ENCODE measurements at places on chromosomes 1 and 21. TPM values are rescaled to one million over a fixed set of nuclear protein-coding genes. Genes with fewer than 3 reads are reported as not detected.

- DNase-seq: no peak
Measured at GRCh38 chr1:156806512-156807440, 9.9 kb downstream of the SH2D2A start.

The CFHR1 gene
- polyA plus RNA-seq: 1.3 TPM

DNA sequence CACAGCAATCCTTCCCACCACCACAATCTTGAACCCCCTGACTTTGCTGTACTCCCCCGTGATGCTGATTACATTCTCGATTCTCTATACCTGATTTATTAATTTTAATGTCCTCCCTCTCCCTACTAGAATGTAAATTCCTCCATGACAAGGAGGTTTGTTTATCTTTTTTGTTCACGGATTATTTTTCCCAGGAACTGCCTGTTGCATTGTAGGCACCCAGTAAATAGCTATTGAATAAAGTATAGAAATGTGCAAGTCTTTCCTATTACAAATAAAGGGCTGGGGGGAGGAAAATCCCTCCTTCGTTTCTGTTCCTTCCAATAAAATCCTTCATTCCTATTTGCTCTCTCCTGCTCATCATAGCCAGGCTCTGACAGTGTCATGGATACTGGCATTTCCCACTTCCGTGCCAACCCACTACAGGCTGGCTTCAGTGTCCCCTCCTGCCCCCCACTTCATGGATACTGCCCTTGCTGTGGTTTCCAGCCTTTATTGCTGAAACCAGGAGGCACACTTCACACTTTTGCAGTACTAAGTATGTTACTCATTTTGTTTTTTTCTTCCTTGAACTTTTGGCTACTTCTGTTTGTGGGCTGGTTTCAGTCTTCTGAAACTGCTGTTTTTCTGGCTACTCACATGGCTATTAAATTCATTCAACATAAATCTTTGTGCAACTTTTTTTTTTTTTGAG lies 7.5 kb downstream of the KIF1B start:
- DNase-seq: no peak

GRCh38 chr1:184945678-184946412 lies 28.5 kb downstream of the NIBAN1 start:
- no peak for DNase-seq

GRCh38 chr1:208179263-208179816 lies 64.8 kb downstream of the PLXNA2 start:
- peak; percentile 72 for DNase-seq

The PLA2G2E gene
- not detected for polyA plus RNA-seq

- DNase-seq: no peak
Measured at GRCh38 chr1:30684259-30684658, 39.1 kb downstream of the MATN1 start.

The RUNX3 gene
- polyA plus RNA-seq: 1.9 TPM

DNA sequence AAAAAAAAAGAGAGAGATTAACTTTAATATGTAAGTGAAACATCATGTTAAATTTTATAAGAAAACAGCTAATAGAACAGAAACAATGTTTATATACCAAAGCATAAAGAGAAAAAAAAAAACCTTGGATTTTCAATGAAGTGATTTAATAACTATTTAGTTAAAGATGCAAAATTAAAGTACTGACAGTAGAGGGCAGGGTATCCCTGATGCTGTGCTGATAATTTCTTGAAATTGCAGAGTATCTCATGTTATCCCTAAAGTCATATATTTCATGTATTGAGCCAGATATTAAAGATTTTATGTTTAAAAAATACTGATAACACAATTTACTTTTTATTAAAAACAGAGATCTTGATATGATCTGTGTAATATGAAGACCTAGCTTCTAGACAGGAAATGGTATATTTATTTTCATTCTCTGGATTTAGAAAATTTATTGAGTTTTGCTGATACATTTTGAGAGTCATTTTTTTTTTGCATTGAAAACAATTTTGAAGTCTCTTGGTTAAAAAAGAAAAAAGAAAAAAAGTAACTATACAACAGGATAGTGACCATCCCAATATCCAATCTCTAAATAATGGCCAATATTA lies 273.2 kb downstream of the USP25 start:
- DNase-seq: no peak

GRCh38 chr1:161216945-161217712 lies 2.0 kb downstream of the FCER1G start:
- DNase-seq: no peak

DNA sequence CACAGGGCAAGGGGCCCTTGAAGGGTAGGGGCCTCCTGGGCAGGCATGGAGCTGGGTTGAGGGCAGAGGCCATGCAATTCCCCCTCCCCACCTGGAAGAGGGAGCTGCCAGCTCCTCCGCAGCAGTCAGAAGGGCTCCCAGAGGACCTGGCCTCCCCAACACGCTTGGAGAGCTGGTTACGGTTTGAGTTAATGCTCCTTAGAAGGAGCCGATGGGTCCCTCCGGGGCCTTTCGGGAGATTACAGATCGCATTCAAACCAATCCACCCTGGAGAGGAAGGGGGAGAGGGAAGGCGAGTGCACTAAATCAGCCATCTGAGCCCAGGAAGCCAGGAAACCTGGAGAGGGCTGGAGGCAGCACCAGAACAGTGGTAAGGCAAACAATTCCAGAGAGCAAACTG lies 106.3 kb upstream of the CSF3R start:
- DNase-seq: no peak

DNA sequence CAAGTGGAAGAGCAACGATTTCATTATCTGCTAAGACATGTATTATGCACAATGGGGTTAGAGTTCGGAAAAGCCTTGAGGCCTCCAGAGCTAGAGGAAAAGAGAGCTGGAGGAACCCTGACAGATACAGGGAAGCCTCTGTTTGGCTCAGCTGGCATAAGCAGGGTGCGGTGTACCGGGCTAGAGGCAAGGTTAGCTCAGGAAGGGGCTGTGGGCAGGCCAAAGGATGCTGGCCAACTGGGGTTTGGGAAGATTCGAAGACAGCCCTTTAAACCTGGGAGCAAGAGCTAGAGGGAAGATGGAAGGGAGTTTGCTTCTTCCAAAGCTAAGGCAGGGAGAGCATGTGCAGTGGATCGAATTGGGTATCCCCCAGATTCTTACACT lies 107.6 kb upstream of the TLR5 start:
- no peak for DNase-seq

- DNase-seq: no peak
Measured at GRCh38 chr1:64502083-64502482, 32.2 kb downstream of the CACHD1 start.

Measured in ovary (tissue), 10 donors.